ENCODE measurements at places on chromosomes 4 and X.

GRCh38 chrX:71532753-71533425, at the start of gene OGT:
Gene OGT (plus strand): TSS chrX:71533104. CDS start chrX:71533300, 196 bp downstream.
- DNase-seq = peak; percentile 91

DNA sequence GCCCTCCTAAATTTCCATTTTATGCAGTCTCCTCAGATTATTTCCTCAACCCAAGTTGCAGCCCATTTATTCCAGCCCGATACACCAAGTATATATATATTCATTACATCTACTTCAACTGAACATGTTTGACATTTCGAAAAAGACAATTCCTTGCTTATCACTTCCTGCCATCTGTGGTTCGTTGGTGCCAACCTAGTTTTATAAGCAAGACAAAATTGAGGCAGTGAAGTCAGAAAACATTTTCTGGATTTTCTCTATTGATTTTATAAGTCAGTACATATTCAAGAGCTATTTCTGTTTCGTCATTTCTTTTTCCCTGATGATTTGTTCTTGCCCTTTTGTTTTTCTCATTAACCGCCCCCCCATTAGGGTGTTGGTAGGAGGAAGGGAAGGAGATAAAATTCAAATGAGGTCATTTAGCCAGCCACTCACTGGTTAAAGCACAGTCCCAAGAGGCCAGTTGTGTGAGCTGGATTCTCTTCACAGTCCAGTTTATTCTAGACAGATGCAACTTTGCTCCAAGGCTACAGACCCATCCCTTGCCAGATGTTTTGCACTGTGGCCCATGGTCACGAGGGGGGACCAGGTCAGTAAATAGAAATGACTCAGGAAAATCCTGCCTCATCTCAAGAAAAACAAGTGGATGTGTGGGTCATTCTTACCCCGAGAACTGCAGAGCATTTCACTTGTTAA, 20.3 kb upstream of the VEGFD start:
- no peak for DNase-seq

DNA sequence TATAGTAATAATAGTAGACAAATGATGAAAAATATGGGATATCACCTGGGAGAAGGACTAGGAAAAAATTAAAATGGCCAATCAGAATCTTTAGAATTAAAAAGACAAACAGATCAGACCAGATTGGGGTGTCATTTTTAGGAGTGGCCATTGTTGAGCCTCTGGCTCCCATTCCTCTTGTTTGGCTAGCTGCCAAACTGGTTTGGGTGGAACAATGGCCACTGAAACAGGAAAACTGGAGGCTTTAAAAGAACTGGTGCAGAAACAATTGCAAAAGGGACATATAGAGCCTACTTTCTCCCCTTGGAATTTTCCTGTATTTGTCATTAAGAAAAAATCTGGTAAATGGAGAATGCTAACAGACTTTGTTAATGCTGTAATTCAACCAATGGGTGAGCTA, 294.8 kb upstream of the DKK2 start:
- DNase-seq = no peak

DNA sequence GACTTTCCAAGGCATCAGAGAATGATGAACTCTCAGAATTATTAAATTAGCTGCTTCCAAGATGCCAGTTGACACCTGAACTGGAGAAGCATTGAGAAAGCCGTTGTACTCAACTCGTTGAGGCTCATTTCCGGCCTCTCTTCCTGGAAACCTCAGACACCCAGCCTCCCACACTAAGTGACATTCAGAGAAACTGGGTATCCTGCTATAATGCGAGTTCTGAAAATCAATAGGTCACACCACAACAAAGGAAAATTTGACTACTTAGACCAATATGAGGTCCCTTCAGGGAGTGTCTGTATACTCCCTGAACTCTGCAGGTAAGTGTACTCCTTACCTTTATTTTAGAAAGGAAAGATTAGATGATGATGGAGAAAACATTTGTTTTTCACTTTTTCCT, 51.2 kb downstream of the ENPEP start:
- DNase-seq = no peak

GRCh38 chr4:47510506-47511143, 25.6 kb downstream of the ATP10D start:
- DNase-seq = no peak

DNA sequence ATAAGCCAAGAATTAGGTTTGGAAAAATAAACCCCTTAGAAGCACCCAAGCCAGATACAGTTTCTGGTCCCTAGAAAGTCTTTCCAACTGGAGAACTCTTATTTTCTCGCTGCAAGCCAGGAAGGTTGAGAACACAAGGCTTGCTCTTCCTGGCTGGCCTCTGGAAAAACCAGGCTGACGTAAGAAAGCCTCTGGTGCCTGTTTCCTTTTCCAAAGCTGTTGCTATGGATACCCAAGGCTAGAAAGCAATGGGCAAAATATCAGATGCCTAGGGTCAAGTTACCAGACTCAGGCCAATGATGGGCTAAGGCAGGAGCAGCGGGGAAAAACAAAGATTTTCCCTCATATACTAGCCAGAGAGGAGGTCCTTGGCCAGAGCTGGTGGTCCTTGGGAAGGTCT, 281.6 kb downstream of the KLHL13 start:
- no peak for DNase-seq

DNA sequence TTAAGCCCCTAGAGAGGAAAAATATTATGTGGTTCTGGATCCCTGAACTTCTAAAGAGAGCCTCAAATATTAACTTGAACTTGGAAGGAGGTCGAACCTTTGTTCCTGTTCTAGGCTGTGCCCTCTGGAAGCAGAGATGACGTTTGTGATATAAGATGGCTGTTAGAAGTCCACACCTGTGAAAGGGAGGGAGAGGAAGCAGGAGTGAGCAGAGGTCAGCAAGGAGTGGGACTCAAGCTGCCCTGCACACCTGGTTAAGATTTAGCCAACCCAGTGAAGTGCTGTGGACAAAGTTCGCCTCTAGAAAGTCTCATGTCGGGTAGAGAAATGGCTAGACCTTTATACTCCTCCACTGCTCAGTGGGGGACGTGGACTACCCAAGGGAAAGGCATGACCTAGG, 566.2 kb downstream of the MID1IP1 start:
- no peak for DNase-seq

- peak; percentile 29 for DNase-seq
Observed at GRCh38 chr4:6360385-6360784, 90.7 kb downstream of the WFS1 start.

DNA sequence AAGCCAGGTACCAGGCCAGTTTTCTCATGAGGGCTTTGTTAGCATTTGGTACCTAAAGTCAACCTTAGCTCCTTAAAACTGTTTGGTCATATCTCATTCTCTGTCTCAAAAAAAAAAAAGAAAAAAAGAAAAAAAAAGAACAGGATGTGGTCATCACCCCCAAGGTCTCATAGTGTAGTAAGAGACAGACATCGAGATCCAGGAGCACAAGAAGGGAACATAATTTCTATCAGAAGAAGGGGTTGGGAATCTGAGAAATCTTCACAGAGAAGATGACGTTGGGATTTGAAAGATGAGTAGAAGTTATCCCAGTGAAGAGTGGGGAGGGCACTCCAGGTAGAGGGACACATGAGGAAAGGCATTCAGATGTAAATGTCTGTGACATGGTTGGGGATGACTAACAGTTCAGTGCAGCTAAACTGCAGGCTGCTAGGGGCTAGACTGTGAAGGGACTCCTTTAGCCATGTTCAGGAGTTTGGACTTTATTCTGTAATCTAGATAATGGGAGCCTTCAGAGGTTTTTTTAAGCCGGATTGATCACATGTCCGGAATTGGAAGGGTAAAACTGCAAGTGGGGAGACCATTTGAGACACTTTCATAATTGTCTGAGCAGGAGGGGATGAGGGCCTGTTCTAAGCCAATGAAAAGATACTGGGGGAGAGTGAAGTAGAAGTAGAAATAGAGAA, 26.9 kb upstream of the GJB1 start:
- no peak for DNase-seq

DNA sequence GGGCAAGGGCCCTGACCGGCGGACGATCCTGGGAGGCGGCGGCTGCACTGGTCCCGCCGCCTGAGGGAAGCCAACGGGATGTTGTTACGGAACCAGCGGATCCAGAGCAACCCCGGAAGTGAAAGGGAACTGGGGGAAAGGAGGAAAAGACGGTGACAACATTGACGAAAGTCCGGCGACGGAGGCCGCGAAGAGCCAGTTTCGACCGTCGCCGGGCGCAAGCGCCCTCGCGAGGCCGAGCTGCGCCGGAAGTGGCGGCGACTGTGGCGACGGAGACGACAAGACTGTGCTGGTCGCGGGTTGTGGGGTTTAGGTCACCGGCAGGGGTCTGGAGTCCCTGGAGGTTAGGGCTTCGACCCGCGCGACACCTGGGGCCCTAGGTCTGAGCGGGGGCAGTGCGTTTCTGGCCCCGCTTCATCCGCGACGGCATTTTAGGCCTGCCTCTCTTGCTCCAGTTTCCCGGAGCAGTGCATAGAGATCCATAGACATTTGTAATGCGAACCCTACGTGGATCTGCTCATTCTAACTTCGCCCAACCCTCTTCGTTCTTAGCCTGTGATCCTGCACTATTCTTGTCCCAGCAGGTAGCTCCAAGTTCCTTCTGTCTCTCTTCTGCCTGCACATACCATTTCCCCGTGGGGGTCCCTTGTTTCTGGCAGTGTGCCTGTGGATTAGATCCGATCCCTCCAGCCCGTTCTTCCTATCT, at the start of gene BOD1L1:
Gene BOD1L1 (minus strand): TSS at position 120 of the 706 bp plus-strand sequence. CDS start 138 bp downstream, outside the sequence.
- DNase-seq = peak; percentile 70

DNA sequence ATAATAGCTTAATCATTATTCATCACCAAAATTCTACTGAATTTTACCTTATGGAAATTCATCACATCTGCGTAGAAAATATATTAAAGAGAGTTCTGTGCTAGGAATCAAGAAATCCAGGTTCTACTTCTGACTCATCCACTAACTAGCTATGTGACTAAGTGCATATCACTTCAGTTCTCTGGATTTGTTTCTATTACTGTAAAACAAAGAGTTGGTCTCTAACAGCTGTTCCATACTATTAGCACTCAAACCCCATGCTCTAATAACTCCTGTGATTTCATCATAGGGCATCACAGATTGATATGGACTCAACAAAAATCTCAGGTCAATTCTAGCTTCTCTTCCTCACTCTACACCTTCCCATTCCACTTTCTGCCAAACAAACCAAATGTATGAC, 572.0 kb downstream of the INPP4B start:
- DNase-seq = no peak

- peak; percentile 49 for DNase-seq
Observed at GRCh38 chrX:118225711-118226428, 109.3 kb upstream of the KLHL13 start.

- DNase-seq = no peak
Observed at GRCh38 chrX:140502491-140503237, 2.2 kb downstream of the SOX3 start.

- DNase-seq = no peak
Observed at GRCh38 chr4:173046144-173046543, 122.5 kb upstream of the GALNT7 start.

GRCh38 chrX:44274096-44274495, 69.4 kb downstream of the EFHC2 start:
- no peak for DNase-seq

GRCh38 chrX:81120258-81120935, 81.3 kb downstream of the HMGN5 start:
- no peak for DNase-seq

DNA sequence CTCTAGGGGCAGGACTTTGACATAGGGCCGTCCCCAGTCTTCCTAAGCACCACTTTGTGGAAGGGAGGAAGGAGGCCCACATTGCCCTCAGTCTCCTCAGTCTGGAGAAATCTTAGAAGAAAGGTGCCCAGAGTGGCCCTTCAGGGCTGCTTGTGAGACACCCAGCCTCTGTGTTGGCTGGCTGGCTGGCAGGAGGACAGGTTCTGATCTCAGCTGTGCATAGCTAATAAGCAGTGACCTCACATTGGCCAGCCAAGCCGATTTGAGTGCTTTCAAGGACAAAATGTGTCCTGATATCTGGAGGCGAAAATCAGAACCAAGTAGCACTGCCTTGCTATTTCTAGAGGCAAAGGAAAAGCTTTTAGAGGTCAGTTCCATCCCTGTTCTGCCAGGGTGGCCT, 211.5 kb downstream of the BCOR start:
- no peak for DNase-seq

GRCh38 chr4:78845472-78845871, 69.3 kb downstream of the BMP2K start:
- DNase-seq = no peak

- no peak for DNase-seq
Observed at GRCh38 chr4:176631611-176632010, 161.1 kb downstream of the VEGFC start.

GRCh38 chrX:69493193-69493592, 10.9 kb upstream of the NALF2 start:
- DNase-seq = no peak

GRCh38 chr4:78369679-78370078, 181.9 kb upstream of the ANXA3 start:
- DNase-seq = no peak

DNA sequence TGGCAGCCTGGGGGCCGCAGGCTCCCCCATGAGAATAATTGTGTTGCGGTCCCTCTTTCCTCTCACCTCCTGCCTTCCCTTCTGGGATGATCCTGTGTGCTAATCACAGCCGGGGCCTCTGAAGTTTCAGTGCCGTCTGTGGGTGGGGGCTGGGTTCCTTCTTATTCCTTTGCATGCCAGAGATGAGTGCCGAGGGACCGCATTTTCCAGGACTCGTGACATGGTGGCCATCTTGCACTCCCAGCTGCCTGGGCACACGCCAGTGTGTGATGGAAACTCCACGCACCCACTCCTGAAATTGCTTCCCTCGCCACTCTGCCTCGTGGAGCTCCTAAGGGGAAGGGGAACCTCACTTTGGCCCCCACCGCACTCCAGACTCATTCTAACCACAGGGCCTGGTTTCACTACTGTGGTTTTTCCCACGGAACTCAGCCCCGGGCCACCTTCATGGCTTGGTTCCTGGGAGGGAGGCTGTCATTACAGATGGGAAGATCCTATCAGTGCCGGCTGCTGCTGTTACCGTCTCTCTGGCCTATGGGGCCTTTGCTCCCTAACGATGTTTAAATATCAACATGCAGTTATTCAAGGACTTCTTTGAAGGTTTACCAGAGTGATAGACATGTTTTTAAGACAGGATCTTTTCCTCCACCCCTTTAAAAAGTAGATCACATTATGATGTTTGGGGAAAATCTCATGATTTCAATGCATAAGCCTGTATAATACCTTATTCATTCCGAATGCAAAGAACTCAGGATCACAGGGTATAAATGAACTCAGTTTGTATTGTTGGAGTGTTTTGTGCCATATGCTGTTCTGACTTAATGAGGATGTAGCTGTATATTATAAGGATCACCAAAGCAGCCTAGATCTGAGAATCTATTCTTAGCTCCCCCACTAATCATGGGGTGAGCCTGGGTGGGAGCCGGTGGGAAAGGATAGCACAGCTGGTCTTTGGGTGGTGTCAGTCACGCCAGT, 89.6 kb downstream of the SORCS2 start:
- DNase-seq = no peak

GRCh38 chrX:117038918-117039440, 576.2 kb upstream of the CT83 start:
- no peak for DNase-seq

GRCh38 chrX:31376408-31377022, 304.7 kb upstream of the FTHL17 start:
- DNase-seq = no peak

GRCh38 chr4:5749568-5749967, 38.6 kb downstream of the EVC start:
- no peak for DNase-seq

- no peak for DNase-seq
Observed at GRCh38 chr4:38237139-38237538, 276.9 kb downstream of the PTTG2 start.

Data from NCI-H1105 treated with DMSO at 0.1 percent for 48 hours (cell line).